ENCODE measurements at places on chromosomes 2 and 18. TPM values are rescaled to one million over a fixed set of nuclear protein-coding genes. Genes with fewer than 3 reads are reported as not detected.

DNA sequence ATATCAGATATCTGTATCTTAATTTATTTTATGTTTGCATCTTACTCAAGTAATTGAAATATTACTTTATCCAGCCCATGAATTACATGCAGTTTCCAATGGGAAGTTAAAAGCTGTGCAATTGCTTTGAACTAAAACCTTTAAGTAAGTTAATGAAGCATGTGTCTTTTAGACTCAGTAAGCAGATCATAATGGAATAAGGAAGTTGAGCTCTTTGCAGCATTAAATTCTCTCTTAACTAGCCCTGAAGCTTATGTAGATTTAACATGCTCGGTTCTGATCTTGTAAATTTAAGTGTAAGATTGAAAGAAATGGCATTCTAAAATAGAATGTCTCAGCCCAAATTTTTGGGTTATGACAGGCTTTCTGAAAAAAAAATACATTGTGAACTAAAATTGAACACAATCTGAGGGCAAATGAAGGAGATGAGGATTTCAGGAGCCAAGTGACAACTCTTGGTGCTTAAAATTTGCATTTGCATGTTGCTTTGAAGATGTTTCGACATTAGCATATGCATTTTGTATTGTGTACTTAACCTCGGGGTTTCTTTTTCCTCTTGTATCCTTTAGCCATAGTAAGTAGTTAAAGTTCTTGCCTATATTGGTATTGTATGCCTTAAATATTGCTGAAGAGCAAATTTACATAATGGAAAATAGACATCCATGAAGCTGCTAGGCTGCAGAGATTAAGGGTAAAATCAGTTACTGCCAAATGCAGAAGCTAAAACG lies 297.8 kb upstream of the KCNJ3 start:
- no peak for DNase-seq

DNA sequence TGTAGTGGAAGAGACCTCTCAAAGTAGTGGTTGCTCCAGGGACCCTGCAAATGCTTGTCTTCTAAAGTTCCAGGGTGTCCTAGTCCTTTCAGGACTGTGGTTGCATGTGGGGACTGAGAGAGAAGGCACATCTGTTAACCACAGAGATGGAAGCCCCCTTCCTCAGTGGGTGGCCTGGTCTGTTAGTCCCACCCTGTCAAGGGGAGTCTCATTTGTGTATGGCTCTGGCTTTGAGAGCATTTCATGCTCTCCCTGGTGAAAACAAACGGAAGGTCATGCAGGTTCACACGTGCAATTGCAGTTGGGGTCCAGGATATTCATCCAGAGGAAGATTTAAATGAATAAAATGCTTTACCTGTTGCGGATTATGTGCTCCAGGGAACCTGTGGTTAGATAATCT lies 219.6 kb downstream of the PRKCE start:
- no peak for DNase-seq

DNA sequence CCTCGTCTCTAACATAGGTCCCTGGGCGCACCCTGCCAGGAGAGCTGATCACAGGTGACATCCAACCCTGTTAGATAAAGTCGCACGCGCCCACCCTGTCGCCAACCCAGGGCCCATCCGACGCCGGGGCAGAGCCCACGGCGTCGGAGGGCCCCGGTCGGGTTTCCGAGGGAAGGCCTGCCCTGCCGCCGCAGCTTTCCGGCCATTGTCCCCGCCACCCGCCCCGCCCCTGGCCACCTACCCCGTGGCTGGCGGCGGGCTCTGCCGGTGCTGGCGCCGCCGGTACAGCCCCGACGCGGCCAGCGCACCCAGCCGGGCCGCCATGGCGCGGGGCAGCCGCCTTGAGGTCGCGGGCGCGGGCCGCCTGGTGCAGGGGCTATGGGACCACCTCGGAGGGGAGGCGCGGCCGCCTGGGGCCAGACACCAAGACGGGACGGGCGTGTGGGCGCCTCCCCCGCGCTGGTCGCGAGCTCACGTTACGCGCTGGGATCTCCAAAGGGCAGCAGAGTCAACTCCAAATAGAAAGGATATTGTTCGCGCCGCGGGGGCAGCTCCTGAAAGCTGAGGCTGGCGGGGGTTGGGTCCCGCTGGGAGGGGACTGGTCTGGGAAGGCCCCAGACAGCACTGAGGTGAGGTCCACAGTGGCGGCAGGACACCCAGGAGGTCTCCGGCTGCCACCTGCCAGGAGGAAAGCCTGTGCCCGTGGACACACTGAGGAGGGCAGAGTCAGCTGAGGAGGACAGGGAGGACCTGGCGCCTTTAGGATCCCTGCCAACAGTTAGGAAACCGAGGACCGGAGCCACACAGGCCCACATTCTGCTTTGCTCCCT lies 11.1 kb downstream of the LIMS2 start:
- DNase-seq: no peak

DNA sequence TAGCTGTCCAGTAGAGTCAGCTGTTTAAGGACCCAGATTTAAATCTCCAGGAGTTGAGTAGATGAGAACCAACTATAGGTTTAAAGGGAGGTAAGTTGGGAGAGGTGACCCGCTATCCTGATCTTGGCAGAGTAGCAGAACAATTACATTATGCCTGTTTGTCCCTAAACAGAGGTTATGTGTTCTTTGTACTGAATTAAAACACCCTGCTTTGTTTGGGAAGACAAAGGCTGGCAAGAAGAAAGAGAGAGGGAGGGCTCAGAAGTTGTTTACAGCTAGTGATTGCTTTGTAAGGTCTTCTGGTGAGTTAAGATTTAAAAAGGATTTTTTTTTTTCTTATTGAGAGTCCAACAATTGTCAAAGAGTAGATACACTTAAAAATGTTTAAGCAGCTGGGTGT lies 37.3 kb downstream of the USP14 start:
- DNase-seq: no peak

- DNase-seq: no peak
Observed at GRCh38 chr2:202608142-202608852, 26.5 kb upstream of the FAM117B start.

DNA sequence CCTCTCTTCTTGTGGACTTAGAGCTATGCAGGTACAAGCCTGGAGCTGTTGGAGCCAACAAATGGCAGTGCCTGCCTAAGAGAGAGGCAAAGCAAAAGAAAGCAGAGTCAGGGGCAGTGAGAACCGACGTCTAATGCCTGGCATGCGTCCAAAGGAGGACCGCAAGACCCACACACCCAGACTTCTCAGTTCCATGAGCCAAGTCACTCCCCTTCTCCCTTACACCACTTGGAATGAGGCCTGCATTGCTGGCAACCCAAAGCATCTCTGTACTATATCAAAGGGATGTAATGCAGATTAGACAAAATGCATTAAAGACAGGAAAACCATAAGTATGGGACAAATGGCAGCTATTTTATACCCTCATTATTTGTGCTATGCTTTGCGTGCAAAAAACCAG lies 49.9 kb upstream of the RNU4ATAC start:
- DNase-seq: no peak

GRCh38 chr18:64668461-64668962 lies 519.6 kb upstream of the LINC00305 start:
- no peak for DNase-seq

DNA sequence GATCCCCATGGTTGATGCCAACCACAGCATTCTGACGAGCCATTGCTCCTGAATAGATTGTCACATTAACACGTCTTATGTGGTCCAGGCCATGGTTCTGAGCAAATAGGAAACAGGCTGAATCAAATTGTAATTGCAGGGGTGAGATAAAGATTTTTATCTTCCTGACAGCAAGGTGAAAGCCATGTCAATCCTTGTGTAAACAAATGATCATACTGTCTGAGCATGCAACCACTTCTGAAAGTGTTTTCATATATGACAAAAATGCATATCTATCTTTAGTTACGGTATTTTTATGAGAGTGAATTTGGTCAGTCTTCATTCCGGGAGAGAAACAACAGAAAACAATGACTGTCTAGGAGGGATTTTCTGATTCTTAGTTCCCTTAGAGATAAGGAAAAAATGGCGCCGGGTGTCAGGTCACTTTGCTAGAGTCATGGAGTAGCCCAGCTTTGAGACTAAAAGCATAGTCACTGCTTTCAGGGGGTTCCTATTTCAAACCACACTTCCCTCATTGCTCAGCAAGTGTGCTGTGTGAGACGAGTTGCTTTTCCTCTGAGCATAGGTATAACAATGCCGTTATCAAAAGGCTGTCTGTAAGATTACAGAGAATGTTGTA lies 958.9 kb downstream of the DCDC2C start:
- no peak for DNase-seq

GRCh38 chr18:31030574-31031278 lies 11.8 kb downstream of the DSC3 start:
- no peak for DNase-seq

- DNase-seq: no peak
Observed at GRCh38 chr2:192579965-192580700, 385.4 kb upstream of the TMEFF2 start.

DNA sequence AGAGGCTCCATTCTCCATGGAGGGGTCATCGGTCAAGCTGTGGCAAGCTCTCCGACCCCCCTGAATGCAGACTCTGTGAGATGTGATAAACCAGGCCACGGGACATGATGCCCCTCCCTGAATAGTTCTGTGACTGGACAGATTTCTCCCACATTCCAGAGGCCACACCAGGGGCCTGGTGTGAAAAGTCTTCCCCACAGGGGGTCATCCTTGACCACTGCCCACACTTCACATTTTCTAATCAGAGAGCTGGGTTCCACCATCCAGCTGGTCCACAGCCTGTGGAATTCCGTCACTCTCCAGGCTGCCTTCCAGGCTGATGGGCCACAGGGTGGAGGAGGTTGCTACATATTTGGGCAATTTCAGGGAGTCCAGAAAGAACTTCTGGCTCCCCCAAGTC lies 51.3 kb upstream of the CYRIA start:
- DNase-seq: no peak

DNA sequence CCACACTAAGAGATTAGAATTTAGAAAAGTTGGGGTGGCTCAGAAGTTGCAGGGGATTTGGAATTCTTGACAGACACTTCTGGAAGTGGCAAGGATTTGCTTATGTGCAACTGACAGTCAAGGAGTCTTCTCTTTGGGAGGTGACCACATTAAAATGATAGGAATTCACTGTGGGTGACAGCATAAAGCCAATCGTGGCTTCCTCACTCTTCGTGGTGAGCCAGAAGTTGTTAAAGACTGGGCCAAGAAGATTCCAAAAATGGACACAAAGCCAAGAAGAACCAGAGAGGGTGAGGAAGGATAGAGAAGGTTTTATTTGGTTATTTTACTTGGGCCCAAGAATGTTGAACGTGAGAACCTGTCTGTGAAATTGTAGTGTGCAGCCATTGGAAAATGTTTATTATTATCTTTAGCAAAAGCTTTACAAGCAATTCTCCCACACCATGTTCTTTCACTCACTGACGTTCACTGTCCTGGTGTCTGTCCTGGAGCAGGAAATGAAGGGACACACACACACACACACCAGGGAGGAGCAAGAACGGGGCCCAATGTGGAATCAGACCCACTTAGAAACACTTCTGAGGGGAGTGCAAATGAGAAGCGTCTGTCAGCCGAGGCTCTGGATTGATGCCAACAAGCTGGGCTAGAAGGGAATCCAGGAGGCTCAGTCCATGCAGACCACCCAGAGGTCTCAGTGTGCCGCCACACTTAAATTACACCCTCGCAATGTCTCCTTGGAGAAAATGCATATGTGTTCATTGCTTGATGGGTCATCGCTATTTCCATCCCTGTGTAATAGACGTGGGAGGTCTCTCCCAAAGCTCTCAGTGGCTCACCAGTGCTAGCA lies 37.2 kb downstream of the STEAP3 start:
- no peak for DNase-seq

The NABP1 gene
- 24.5 TPM for total RNA-seq

The SERPINB12 gene
- not detected for total RNA-seq

The KCNJ13 gene
- total RNA-seq: not detected

The KCNF1 gene
- total RNA-seq: not detected

The KRTCAP3 gene
- 9.9 TPM for total RNA-seq

The ARHGAP28 gene
- total RNA-seq: not detected

The ONECUT2 gene
- total RNA-seq: not detected

The DSC3 gene
- not detected for total RNA-seq

All from naive thymus-derived CD4-positive, alpha-beta T cell (primary cell).